ENCODE measurements at places on chromosomes 4 and X.
A peak's percentile ranks its signal among the peaks of the same experiment; 100 is the strongest.

DNA sequence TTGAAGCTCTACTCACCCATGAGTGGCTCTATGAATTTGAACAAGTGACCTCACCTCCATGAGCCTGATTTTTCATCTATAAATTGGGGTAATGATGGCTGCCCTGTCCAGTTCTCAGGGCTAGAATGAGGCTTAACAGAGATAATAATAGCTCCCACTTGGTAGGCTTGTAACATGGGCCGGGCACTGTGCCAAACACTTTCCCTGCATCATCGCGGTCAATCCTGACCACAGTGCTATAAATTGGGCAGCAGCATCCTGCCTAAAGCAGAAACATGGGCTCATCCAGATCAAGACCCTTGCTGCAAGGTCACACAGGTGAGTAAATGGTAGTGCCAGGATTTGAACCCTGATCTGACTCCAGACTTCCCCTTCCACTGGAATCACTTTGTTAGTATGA, 12.8 kb downstream of the APLN start:
- no peak for DNase-seq

- no peak for DNase-seq
Measured at GRCh38 chr4:157143369-157143768, 67.4 kb downstream of the GLRB start.

DNA sequence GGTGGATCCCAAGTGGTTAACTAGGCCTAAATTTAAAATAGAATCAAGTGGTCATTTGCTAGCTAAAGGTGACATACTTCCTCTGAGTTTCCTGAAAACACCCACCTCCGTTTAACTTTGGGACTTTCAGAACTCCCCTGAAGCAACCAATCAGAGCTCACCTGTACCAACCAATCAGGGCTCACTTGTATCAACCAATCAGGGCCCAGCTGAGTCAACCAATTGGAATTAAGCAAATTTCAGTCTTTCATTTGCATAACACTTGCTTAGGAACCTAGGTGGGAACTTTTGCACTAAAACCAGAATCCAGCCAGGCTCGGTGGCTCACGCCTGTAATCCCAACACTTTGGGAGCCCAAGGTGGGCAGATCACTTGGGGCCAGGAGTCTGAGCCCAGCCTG, 15.9 kb downstream of the GPC4 start:
- no peak for DNase-seq

GRCh38 chr4:58064653-58065052, 954.5 kb upstream of the IGFBP7 start:
- no peak for DNase-seq

DNA sequence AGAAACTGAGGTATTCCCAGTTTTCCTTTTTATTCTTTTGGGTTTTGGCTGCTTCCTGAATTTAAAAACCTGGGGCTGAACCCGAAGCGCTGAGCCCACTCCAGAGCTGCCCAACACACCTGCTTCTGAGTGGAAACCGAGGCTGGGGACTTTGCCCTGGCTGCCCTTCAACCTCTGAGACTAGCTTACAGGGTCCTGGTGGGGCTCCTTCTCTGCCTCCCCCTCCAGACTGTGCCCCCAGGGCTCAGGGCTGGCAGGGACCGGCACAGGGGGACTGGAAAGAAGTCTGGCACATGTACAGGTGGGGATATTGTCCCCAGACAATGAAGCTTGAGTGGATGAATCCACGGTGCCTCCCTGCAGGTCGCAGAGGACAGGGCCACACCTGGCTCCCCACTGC, 240.4 kb upstream of the PSAPL1 start:
- no peak for DNase-seq

DNA sequence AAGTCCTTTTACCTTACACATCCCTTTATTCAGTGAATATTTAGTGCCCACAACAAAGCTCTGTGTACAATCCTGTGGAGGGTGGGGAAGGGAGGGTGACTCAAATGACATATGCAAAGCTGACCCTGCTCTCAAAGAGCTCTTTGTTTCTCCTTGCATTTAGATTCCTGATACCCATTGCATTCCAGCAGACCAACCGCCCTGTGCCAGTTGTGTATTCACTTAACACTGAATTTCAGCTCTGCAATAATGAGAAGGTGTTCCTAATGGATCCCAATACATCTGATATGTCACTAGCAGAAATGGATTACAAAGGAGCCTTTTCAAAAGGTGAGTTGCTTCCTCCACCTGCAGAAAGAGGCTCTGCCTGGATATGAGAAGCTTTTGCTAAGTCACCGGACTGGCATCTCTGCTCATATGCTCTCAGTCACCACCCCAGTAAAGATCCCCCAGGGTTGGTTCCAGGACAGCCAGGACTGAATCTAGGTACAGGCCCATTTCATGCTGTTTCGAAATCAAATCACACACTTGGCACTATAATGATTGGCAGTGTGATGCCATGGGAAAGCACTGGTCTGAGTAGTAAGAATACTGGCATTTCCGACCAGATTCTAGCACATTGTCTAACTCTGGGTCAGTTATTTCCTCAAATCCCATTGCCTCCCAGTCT, 17.1 kb upstream of the ANXA3 start:
- peak; percentile 12 for DNase-seq

- DNase-seq = peak; percentile 58
Measured at GRCh38 chr4:127737295-127737694, 7.1 kb downstream of the SLC25A31 start.

DNA sequence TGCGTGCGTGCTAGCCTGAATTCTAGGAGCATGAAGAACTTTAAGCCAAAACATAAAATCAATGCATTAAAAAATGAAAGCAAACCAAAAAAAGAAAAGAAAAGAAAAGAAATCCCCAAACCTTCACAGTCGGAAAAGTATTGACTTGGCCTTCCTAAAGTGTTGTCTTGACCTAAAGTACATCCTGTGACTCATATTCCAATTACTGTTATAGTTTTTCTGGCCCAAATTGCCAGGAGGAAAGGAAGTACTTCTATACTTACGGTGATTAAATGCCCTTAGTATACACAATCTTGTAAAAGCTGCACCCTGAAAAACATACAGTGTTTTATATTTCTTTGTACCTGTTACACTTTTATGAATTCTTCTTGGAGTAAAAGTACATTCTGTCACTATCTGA, 512.8 kb downstream of the ANKRD50 start:
- DNase-seq = no peak

DNA sequence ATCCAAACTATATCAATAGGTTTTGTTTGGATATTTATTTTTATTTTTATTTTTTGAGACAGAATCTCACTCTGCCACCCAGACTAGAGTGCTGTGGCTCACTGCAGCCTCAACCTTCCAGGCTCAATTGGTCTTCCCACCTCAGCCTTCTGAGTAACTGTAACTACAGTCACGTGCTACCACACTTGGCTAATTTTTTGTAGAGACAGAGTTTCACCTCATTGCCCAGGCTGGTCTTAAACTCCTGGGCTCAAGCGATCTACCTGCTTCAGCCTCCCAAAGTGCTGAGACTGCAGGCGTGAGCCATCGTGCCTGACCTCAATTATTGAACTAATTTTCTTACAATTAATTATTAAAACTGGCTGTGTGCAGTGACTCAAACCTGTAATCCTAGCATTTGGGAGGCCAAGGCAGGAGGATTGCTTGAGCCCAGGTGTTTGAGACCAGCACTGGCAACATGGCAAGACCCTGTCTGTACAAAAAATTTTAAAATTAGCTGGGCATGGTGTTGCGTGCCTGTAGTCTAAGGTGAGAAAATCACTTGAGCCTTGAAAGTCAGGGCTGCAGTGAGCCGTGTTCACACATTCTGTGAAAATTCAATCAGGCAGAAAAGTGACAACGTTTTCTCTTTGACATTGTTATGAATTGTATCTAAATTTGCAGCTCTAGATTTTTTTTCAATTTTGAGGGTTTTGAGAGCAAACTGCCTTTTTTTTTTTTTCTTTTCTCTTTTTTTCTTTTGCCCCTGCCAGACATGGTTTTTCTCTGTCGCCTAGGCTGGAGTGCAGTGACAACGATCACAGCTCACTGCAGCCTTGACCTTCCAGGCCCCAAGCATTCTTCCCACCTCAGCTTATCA, 66.0 kb downstream of the UBE2K start:
- no peak for DNase-seq

- DNase-seq = peak; percentile 50
Measured at GRCh38 chr4:99323756-99324155, 2.6 kb upstream of the ADH1B start.

GRCh38 chrX:133254666-133255065, 36.5 kb upstream of the TFDP3 start:
- DNase-seq = no peak

- no peak for DNase-seq
Measured at GRCh38 chrX:131778269-131779218, 234.7 kb downstream of the OR13H1 start.

DNA sequence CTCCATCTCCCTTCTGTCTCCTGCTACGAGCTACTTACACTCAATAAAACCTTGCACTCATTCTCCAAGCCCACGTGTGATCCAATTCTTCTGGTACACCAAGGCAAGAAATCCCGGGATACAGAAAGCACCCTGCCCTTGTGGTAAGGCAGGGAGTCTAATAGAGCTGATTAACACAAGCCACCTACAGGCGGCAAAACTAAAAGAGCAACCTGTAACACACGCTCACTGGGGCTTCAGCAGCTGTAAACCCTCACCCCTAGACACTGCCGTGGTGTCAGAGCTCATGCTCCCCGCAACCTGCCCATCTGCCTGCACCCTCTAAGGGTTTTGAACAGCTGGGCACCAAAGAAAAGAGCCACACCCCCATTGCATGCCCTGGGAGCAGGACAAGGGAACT, 755.4 kb upstream of the HTR2C start:
- no peak for DNase-seq

- no peak for DNase-seq
Measured at GRCh38 chr4:151719956-151720334, 40.9 kb downstream of the GATB start.

- DNase-seq = no peak
Measured at GRCh38 chrX:74510401-74510800, 89.1 kb downstream of the SLC16A2 start.

DNA sequence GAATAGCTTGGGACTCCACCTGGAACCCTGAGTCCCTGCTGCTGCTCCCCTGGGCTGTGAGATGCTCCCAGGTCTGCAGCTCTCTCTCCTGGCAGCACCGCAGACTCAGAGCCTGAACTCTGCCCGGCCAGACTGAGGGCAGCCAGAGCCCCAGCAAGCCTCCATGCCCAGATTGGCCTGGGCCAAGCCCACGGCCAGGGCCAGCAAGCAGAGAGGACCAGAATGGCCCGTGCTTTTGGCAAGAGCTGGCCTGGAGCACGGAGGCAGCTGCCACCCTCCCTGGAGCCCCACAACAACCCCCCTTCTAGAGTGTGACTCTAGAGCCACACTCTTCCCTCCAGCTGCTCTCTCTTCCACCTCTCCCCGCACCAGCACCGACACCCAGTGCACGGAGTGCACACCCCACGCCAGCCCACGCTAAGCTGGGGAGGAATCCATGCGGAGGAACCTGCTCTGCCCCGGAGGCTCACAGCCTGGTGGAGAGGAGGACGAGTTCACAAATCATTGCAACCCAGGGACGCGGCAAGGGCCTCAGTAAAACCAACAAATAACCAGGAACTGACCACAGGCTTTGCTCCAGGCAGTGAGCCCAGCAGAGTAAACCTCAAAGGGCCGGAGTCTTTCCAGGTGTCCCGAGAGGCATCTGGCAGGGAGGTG, 110.3 kb downstream of the HMX1 start:
- no peak for DNase-seq

- no peak for DNase-seq
Measured at GRCh38 chr4:19592391-19592790, 659.3 kb upstream of the SLIT2 start.

DNA sequence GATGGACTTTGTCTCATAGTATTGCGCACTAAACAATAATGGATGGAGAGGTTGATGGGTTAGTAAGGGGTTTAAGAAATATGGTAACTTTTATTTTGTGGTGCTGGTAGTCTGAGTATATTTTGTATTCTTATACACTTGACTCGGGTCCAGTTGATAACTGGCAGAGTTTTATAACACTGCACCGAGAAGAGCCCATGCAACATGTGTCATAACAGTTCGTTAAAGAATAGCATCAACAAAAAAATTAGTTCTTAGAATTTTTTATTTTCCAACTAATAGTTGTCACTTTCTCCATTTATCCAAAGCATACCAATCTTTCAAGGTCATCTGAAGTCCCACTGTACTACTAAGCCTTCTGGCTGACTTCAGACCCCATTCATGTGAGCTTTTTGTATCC, 175.1 kb downstream of the SOWAHB start:
- DNase-seq = no peak

DNA sequence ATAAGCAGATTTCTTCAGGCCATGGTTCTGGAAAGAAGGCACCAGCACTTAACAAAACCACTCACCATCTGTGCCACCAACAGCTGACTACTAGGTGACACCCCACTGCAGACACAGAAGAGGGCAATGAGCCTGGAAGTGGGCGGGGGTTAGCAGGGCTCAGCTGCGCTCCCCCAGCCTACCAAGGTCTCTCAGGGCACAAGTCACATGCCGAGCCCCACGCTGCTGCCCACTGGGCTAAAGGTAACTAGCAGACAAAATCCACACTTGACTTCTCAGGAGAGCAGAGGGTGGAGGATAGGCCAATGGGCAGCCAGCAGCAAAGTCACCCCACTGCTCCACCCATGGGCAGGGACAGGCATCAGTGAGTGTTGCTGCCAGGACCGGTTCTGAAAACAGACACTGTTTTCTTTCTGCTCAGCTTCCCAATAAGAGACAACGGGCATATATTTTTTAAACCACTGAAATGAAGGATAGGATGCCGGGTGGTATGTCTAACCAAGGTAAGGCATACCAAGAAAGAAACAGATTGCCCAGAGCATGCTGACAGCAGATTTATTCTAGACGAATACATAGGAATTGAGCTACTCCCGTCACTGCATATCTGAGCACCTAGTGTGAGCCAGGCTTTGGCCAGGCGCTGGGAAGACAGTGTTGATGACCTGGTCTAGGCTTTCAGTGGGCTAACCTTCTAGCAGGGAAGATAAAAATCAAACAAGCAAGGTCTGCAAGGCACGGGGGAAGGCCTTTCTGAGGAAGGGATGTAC, 20.1 kb downstream of the ACSL1 start:
- no peak for DNase-seq

DNA sequence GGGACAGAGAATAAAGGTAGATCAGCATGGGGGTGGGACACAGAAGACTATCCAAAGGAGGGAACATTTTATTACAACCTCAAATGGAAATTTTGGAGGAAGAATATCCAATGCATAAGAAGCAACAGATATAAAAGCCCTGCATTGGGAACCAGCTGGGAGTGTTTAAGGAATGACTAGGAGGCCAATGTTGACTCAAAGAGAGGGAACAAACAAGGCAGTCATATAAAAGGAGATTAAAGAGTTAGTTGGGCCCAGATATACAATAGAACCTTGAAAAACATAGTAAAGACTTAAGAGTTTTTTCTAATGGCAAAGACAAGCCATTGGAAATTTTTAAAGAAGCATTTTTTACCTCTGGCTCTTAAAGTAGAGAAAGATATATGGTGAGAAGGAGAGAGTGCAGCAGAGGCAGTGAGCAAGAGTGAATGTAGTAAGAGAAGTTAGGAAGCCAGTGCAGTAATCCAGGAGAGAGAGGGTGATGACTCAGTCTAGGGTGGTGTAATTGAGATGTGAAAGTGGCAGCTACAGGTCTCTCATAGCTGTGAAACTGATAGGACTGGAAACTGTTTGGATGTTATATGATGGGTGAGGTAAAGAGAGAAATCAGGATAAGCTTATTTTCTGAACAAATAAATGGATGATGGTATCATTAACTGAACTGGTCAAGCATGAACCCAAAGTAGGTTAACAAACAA, 182.2 kb upstream of the ATOH1 start:
- no peak for DNase-seq

All from skin of body (tissue), 3 donors.